ENCODE measurements at places on chromosomes 3 and 15.

DNA sequence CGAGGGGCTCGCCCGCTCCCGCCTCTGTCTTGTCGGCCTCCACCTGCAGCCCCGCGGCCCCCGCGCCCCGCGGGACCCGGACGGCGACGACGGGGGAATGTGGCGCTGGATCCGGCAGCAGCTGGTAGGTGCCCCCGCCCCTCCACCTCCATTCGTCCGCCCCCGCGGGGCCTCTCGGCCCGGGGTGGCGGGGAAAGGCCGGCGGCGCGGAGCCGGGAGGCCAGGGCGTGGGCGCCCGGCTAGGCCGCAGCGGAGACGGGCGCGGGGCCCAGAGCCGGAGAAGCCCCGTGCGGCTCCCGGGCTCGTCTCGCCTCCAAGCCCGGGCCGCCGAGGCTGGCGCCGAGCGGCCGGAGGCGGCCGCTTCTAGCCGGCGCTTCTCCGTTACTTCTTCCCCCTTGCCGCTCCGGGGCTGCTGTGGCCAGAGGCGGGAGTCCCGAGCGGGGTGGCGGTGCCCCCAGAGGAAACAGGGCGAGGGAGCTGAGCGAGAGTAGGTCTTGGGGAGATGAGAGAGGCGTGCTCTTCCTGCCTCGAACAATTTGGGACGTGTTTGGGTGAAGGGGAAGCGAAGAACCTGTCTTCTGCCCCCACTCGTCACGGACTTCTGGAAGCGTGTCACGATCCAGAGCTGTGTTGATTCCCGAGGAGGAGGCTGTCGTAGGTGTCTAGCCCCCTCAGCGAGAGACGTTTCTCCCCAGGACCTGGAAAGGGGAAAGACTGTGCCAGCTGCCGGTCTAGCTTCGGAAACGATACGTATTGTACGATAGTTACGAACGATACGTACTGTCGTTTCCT lies 555 bp downstream of the ATP11B start:
- H3K27me3 ChIP-seq, result no peaks in the 10 kb centered on the region
- peak overlapping the region; percentile 73 for H3K4me3 ChIP-seq
- peaks cover 26% of the 10 kb centered on the region for H3K4me1 ChIP-seq
- H3K27ac ChIP-seq, result peak overlapping the region; percentile 73
- no peaks in the 10 kb centered on the region for H3K36me3 ChIP-seq

DNA sequence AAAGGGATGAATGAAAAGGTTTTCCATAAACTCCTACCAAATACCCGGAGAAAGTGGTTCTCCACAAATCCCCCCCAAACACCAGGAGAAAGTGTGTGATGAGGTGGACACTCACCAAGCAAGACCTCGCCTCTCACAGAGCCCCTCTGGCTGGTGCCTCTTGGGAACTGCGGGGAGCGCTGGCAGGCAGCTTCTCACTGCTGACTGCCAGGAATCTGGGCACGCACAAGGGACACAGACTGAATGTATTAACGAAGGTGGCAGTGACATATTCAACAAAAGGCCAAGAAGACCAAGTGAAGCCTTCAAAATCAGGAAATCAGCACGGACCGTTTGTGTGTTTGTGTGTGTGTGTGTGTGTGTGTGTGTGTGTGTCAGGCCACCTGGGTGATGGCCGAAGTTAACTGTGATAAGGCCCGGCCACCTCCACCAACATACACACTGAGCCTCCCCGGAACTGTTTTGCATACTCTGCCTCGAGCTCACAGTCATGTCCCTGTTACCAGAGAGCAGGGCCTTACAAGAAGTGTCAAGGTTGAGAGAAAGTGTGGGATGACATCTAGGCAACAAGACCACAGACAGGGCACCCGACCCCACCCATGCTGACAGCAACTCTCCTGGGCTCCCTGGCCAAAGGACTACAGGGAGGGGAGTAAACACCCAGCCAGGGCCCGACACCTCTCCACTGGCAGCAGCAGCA lies 18.0 kb downstream of the ATP10A start:
- H3K4me1 ChIP-seq, result peaks cover 14% of the 10 kb centered on the region
- H3K27me3 ChIP-seq, result no peaks in the 10 kb centered on the region
- no peak overlapping the region for H3K4me3 ChIP-seq
- H3K27ac ChIP-seq, result no peak overlapping the region
- DNase-seq, result no peak

GRCh38 chr3:44061961-44062360 lies 179.7 kb upstream of the TOPAZ1 start:
- H3K27ac ChIP-seq, result no peak overlapping the region
- no peaks in the 10 kb centered on the region for H3K4me1 ChIP-seq
- no peak for DNase-seq
- H3K4me3 ChIP-seq, result no peak overlapping the region
- peaks cover 6% of the 10 kb centered on the region for H3K27me3 ChIP-seq
- no peaks in the 10 kb centered on the region for H3K36me3 ChIP-seq

- peaks cover 5% of the 10 kb centered on the region for H3K4me1 ChIP-seq
- H3K4me3 ChIP-seq, result peak overlapping the region; percentile 71
- H3K27me3 ChIP-seq, result no peaks in the 10 kb centered on the region
- no peak overlapping the region for H3K27ac ChIP-seq
- H3K36me3 ChIP-seq, result peaks cover 21% of the 10 kb centered on the region
These were observed 1.5 kb downstream of the FAH start for GRCh38 chr15:80154336-80154735.

GRCh38 chr15:39944726-39945125 lies 10.8 kb downstream of the EIF2AK4 start:
- no peak for DNase-seq
- no peaks in the 10 kb centered on the region for H3K4me1 ChIP-seq
- no peak overlapping the region for H3K27ac ChIP-seq
- no peaks in the 10 kb centered on the region for H3K27me3 ChIP-seq
- H3K36me3 ChIP-seq, result peaks cover 44% of the 10 kb centered on the region

- H3K27ac ChIP-seq, result no peak overlapping the region
- no peaks in the 10 kb centered on the region for H3K36me3 ChIP-seq
- DNase-seq, result no peak
These were observed 154.7 kb downstream of the SV2B start for GRCh38 chr15:91254766-91255165.

DNA sequence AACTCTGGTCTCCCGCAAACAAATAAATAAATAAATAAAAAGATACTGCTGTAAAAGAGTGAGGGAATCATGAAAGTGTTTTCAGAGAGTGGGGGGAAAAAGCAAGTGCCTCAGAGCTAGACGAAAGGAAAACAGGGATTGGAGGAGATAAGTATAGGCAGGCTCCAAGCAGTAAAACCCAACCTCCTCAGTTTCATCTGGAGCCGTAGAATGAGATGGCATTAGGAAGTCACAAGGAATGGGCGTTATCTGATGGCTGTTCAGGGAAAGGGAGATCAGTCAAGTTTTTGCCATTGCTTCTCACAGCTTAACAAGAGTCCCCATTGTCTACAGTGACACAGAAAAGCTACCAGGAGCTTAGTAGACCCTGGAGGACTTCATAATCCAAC lies 451.5 kb upstream of the PPP2R3A start:
- H3K27me3 ChIP-seq, result no peaks in the 10 kb centered on the region
- H3K27ac ChIP-seq, result no peak overlapping the region
- no peak overlapping the region for H3K4me3 ChIP-seq
- no peaks in the 10 kb centered on the region for H3K4me1 ChIP-seq
- no peak for DNase-seq

- no peak for DNase-seq
- H3K27ac ChIP-seq, result no peak overlapping the region
- H3K4me3 ChIP-seq, result no peak overlapping the region
- no peaks in the 10 kb centered on the region for H3K27me3 ChIP-seq
- H3K4me1 ChIP-seq, result no peaks in the 10 kb centered on the region
- H3K36me3 ChIP-seq, result no peaks in the 10 kb centered on the region
These were observed 37.2 kb upstream of the CSPG4 start for GRCh38 chr15:75749820-75750219.

GRCh38 chr15:60972301-60972700 lies 256.8 kb downstream of the RORA start:
- H3K36me3 ChIP-seq, result no peaks in the 10 kb centered on the region
- H3K27me3 ChIP-seq, result peaks cover 20% of the 10 kb centered on the region
- no peak overlapping the region for H3K4me3 ChIP-seq
- DNase-seq, result no peak
- peaks cover 9% of the 10 kb centered on the region for H3K4me1 ChIP-seq

GRCh38 chr3:11154036-11154952 lies at the start of gene HRH1:
Gene HRH1 (plus strand): TSS chr3:11154493. CDS start chr3:11259038, 104,545 bp downstream.
- peaks cover 16% of the 10 kb centered on the region for H3K4me1 ChIP-seq
- no peak within 1 kb of the TSS for H3K27ac ChIP-seq
- DNase-seq, result no peak
- peaks cover 14% of the 10 kb centered on the region for H3K27me3 ChIP-seq

DNA sequence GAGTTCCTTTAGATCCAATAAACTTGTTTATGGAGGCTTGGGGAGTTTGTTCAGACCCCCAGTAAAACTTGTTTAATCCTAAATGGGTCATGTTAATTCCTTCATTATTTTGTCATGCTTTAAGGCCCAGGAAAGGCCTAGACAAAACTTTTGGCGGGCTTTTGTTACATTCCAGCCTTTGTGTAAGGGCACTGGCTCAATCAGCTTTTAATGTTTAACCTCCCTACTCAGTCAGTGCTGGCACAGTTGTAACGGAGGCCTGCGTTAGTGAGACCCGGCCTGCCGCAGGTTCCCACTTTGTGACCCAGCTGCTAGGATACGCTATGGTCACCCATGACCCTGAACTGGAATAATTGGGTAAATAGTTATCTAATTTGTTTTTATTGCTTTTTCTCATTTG lies 59.2 kb downstream of the OXSM start:
- H3K4me3 ChIP-seq, result no peak overlapping the region
- no peaks in the 10 kb centered on the region for H3K27me3 ChIP-seq
- H3K27ac ChIP-seq, result no peak overlapping the region
- no peaks in the 10 kb centered on the region for H3K36me3 ChIP-seq
- H3K4me1 ChIP-seq, result no peaks in the 10 kb centered on the region

- no peak overlapping the region for H3K27ac ChIP-seq
- peaks cover 2% of the 10 kb centered on the region for H3K27me3 ChIP-seq
- H3K36me3 ChIP-seq, result no peaks in the 10 kb centered on the region
- H3K4me1 ChIP-seq, result no peaks in the 10 kb centered on the region
- DNase-seq, result peak; percentile 38
These were observed 40.6 kb upstream of the ADCY5 start for GRCh38 chr3:123489400-123490004.

GRCh38 chr3:61903931-61904657 lies 342.7 kb downstream of the PTPRG start:
- peak; percentile 26 for DNase-seq
- H3K4me3 ChIP-seq, result no peak overlapping the region
- no peak overlapping the region for H3K27ac ChIP-seq
- H3K36me3 ChIP-seq, result no peaks in the 10 kb centered on the region

DNA sequence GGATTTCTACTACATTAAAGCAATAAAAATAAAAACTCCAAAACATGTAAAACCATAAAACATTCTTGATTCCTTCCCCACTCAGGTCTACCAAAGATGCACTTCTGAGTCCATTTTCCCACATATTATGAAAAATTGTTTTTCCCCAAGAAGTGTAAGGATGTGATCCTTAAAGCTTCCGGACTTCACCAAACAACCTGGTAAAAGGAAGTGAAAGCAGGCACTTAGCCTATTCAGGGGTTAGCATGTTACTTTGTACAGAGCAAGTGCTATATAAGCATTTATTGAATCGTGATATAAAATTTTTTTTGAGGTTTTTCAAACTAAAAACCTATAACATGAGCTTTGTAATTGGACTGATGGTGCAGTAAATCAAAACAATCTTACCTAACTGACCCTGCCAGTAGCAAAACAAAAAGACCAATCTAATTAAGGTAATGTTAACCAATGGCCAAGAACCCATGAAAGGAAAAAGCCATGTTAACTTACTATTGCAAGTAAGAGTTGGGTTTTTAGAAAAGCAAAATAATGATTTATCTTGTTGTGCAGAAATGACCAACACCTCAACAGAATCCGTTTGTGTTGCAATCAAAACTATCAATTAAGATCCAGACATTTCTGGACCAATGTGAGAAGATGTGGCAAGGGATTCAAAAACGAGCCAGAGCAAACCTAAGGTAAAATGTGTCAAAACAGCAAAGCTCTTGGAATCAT lies 1.8 kb downstream of the SETD2 start:
- H3K27me3 ChIP-seq, result no peaks in the 10 kb centered on the region
- H3K27ac ChIP-seq, result peak overlapping the region; percentile 92

DNA sequence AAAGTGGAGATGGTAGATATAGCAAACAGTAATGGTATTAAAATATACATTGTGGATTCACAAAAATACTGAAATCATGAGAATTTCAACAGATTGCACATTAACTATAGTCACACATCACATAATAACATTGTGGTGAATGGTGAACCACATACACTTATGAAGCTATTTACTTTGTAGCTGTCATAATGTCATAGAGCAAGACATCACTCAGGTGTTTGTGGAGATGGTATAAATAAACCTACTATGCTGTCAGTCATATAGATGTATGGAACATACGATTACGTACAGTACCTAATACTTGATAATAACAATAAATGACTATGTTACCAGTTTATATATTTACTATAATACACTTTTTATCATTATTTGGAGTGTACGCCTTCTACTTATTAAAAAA lies 1416.0 kb upstream of the ALCAM start:
- H3K4me3 ChIP-seq, result no peak overlapping the region
- no peaks in the 10 kb centered on the region for H3K4me1 ChIP-seq
- no peak overlapping the region for H3K27ac ChIP-seq
- DNase-seq, result no peak
- H3K36me3 ChIP-seq, result no peaks in the 10 kb centered on the region
- H3K27me3 ChIP-seq, result no peaks in the 10 kb centered on the region

- H3K4me3 ChIP-seq, result no peak overlapping the region
- DNase-seq, result no peak
- H3K4me1 ChIP-seq, result no peaks in the 10 kb centered on the region
- H3K27me3 ChIP-seq, result no peaks in the 10 kb centered on the region
- H3K27ac ChIP-seq, result no peak overlapping the region
These were observed 18.0 kb upstream of the THRB start for GRCh38 chr3:24512564-24513197.

- no peaks in the 10 kb centered on the region for H3K27me3 ChIP-seq
- H3K27ac ChIP-seq, result peak overlapping the region; percentile 99
- peaks cover 4% of the 10 kb centered on the region for H3K36me3 ChIP-seq
- peak overlapping the region; percentile 95 for H3K4me3 ChIP-seq
- H3K4me1 ChIP-seq, result peaks cover 6% of the 10 kb centered on the region
These were observed 675 bp downstream of the BRPF1 start for GRCh38 chr3:9732080-9732739.

GRCh38 chr3:126554560-126555525 lies 3.9 kb downstream of the C3orf22 start:
- H3K36me3 ChIP-seq, result no peaks in the 10 kb centered on the region
- H3K27ac ChIP-seq, result no peak overlapping the region
- no peak overlapping the region for H3K4me3 ChIP-seq
- no peak for DNase-seq

GRCh38 chr15:71091601-71092000 lies 23.7 kb upstream of the THSD4 start:
- peaks cover 1% of the 10 kb centered on the region for H3K27me3 ChIP-seq
- H3K27ac ChIP-seq, result no peak overlapping the region

DNA sequence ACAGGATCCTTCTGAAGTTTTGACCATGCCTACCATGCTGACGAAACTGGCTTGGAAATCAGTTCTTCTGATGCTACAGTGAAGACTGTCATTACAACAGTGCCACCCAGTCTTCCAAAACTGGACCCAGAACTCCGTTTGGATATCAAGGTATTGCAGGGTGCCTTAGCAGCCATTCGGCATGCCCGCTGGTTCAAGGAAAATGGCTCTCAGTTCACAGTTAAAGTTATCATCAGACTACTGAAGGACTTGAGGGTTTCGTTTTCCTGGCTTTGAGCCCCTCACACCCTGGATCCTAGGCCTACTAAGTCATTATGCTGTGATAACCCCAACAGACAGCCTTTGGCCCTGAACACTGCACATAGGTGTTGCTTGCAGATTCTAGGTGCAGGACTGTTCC lies 351.0 kb downstream of the MAGI1 start:
- no peaks in the 10 kb centered on the region for H3K4me1 ChIP-seq
- H3K27ac ChIP-seq, result no peak overlapping the region
- H3K4me3 ChIP-seq, result no peak overlapping the region
- DNase-seq, result no peak

- H3K36me3 ChIP-seq, result peaks cover 72% of the 10 kb centered on the region
- H3K27me3 ChIP-seq, result no peaks in the 10 kb centered on the region
- no peak for DNase-seq
- no peak overlapping the region for H3K4me3 ChIP-seq
These were observed 67.6 kb downstream of the CHAC1 start for GRCh38 chr15:41020829-41021228.
